ENCODE measurements at places on chromosomes 1 and 21.

GRCh38 chr1:231590453-231591198, 36.0 kb upstream of the DISC1 start:
- DNase-seq: peak; percentile 9

GRCh38 chr1:42963378-42964043, 4.8 kb upstream of the SLC2A1 start:
- no peak for DNase-seq

DNA sequence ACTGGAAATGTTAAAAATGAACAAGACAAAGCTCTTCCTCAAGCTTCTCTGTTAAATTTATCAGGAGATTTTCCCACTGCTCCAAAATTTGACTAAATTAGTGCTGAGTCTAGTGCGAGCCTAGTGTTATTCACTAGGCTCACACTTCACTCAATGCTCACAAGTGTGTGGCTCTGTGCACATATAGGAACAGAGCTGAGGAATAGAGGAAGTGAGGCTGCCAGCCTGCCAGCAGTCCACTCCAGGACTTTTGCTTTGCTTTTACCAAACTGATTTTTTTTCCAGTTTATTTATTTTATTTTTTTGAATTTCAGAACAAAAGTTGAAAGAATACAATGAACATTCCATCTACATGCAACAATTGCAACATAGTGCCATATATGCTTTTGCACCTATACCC, 87.2 kb downstream of the VAV3 start:
- no peak for DNase-seq

- no peak for DNase-seq
These were observed 88.5 kb upstream of the CD34 start for GRCh38 chr1:207999274-207999915.

- no peak for DNase-seq
These were observed 180.9 kb downstream of the PTGER3 start for GRCh38 chr1:70866542-70867264.

- DNase-seq: no peak
These were observed 113.8 kb downstream of the UBR4 start for GRCh38 chr1:19096036-19096833.

- DNase-seq: peak; percentile 27
These were observed 227.4 kb downstream of the SDCCAG8 start for GRCh38 chr1:243483071-243483771.

GRCh38 chr1:183995322-183996039, 42.0 kb downstream of the COLGALT2 start:
- no peak for DNase-seq

- peak; percentile 20 for DNase-seq
These were observed 12.0 kb downstream of the OR2M4 start for GRCh38 chr1:248243204-248243603.

- no peak for DNase-seq
These were observed 49.6 kb upstream of the DAB1 start for GRCh38 chr1:57473448-57473847.

GRCh38 chr1:40971966-40972365, 7.5 kb upstream of the CTPS1 start:
- no peak for DNase-seq

- DNase-seq: no peak
These were observed 14.6 kb upstream of the PRMT2 start for GRCh38 chr21:46620846-46621245.

DNA sequence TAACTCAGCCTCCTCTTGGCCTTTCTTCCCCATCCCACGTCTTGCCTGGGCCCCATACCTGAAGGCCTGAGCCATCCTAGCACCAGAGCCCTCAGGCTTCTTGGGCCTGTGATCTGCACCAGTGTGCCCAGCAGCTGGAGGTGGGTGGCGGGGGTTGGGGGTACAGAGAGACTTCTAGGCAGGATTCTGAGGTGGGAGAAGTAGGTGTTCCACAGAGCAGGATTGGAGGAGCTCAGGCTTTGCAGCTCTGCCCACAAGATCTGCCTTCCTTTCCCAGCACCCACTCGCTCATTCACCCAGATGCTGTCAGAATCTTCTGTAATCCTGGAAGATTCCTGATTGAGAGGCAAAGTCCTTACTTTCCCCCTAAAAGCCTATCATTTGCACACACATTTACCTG, 10.0 kb upstream of the GJB5 start:
- no peak for DNase-seq

DNA sequence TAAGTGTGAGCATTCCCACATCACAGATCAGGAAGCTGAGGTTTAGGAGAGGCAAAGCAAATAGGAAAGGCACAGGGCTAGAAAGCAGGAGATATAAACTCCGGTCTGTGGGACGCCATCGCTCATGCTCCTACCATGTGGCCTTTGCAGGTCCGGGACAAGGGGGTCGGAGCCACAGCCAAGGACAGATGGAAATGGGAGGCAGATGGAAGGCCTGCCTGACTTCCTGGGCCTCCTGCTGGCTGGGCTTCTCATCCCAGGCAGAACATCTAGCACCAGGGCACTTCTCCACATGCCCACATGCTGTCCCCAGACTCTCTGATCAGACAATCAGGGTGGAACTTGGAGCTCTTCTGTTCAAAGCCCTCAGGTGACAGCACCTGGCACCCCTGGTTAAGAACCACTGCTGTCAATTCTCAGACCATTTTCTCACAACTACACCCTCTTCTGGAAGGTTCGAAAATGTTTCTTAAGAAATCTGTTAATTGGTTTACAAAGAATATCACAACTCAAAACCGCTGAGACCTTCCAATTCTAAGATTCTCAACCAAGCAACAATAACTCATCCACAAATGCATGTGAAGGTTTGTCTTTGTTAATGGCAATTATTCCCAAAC, 173.3 kb upstream of the EDN2 start:
- no peak for DNase-seq

- DNase-seq: no peak
These were observed 69.4 kb downstream of the RGS2 start for GRCh38 chr1:192878249-192878648.

DNA sequence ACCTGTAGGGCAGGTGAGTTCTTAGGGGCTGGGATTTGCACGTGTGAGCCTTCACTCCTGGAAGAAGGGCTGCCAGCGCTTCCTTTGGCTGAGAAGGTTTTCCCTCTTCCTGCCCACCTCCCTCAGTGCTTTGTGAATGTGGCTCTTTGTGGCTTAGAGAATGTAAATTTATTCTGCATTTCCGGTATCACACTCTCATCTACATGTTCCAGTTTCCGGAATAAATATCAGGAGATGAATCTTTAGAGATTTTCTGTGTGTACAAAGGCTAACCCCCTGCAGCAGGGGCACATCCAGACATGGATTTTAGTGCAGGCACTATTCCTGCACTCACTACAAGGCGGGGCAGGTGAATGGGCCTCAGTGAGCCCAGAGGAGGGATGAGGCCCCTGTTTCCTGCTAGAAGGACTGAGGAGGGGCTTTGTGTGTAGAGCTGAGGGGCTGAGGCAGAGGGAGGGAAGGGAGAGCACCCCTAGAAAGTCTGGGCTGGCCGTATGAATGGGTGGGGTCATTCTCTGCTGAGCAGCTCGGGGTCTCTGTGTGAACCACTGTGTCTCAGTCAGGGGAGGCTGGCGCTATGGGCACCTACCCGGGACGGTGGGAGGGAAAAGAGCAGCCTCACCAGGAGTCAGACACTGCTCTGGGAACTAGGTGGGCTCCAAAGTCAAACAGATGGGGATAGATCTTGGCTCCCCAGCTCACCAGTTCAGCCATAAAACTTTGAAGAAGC, 207.5 kb downstream of the MATN1 start:
- DNase-seq: no peak

DNA sequence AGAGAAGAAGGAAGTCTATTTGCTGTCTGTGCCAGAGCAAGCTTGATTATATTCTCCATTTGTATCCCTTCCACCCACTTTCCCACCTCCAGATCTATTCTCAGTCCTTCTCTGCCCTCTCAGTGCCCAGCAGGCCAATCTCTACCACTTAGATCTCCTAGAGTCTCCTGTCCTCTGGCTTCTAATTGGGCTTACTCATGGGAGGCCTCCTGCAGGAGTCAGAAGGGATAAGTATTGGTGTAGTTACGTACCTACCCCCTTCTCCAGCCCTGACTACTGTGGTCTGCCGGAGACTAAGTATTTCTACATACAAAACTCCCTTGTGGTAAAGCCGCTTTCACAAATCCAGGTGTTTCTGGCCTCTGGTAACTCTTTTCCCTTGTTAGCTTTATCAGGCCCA, 221.2 kb downstream of the PTGER3 start:
- DNase-seq: no peak

GRCh38 chr1:157382351-157382750, 170.0 kb downstream of the FCRL5 start:
- DNase-seq: no peak

- DNase-seq: peak; percentile 41
These were observed 107.5 kb downstream of the HIVEP3 start for GRCh38 chr1:41811051-41811795.

- peak; percentile 25 for DNase-seq
These were observed 8.0 kb upstream of the RLF start for GRCh38 chr1:40153073-40153770.

GRCh38 chr1:221782970-221783369, 41.1 kb upstream of the DUSP10 start:
- no peak for DNase-seq

DNA sequence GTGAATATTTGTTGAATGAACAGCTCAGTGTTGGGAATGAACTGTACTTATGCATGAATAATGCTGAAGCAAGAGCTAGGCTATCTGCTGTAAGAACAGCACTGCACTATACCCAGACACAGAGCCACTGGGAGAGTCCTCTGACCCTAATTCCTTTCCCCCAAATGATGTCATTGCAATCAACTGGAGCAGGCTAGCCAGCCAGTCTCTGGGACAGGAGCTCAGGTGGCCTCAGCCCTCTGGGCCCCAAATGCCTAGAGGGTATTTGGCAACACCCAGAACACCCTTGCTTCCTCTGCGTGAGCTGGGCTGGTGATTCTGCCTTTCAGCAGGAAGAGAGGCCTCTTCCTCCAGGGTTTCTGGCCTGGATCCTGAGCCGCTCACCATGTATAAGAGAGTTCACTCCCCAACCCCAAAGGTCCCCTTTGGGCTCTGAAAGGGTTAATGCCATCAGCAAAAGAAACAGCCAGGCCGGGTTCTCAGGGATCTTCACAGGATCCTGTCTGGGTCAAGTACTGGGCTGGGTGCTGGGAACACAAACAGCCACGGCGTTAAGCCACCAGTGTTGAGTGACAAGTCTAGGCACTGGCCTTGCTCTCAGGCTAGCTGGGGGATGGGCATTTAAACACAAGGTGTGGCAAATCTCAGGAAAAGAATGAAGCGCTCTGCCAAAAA, 3.7 kb upstream of the PADI4 start:
- DNase-seq: no peak

DNA sequence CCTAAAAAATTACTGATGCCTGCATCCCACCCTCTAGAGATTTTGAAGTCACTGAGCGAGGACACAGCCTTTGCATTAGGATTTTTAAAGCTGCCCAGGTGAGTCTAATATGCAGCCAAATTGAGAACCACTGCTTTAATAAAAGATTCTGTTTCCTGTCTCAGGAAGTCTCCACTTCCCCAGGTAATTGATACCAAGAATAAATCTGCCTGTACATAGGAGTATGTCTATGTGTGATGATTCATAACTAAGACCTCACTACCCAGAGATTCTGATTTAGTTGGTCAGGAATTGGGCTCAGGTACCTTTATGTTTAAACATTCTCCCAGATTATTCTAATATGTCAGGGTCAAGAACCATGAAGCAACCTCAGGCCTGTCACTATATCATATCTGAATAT, 108.8 kb upstream of the ARTN start:
- DNase-seq: no peak

DNA sequence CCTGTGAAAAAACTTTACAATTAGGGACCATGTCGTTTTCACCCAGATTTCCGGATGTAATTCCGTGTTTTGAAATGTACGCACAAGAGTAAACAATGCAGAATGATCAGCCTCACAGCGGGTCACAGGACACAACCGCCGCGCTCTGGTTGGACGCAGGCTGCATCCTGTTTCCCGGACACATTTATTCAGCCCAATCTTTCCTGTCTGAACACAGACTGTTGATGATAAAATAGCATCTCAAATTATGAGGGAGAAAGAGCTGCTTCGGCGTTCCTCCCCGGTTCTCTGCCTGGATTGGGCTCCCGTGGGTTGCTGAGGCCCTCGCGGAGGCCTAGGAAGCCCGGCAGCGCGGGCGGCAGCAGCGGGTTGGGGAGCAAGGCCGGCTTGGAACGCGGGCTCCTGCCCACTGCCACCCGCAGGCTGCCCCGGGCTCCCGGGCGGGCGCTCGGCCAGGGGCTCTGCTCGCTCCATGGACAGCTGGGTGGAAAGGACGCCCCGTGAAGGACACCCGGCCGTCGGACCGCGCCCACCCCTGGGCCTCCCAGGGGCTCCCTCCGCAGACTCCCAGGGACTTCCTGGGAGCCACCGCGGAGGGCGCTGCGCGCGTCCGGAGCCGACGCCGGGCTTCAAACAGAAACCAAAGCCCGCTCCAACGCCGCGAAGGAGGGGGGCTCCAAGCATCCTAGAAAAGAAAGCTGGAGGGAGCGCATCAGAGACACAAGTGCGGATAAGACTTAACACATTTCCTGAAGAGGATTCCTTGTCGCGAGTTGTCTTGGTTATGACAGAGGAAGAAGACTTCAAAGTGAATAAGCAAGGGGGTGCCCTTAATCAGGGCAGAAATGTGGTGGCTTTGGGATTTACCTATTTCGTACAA, 122.3 kb downstream of the ESRRG start:
- no peak for DNase-seq

GRCh38 chr1:2115702-2116341, 65.6 kb downstream of the PRKCZ start:
- no peak for DNase-seq

DNA sequence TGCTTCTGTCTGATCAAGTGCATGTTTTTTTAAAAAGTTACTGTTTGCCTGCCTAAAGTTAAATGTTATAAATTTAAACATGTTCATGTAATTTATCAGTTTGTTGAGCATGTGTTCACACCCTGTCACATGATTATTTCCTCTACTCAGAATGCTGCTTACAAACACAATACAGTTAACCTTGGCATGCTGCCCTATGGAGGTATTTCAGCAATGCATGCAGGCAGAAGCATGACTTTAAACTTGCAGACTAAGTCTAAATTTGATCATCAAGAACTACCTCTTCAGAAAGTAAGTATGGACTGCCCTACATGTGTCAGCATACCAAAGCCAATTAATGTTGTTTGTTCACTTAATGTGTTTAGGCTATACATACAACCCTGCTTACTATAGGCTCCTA, 161.6 kb downstream of the LRRC40 start:
- no peak for DNase-seq

Data from stimulated activated naive CD8-positive, alpha-beta T cell treated with anti-CD3 and anti-CD28 coated beads, Interleukin-15, amount 100 ng/mL, for 72 hours (primary cell).